ENCODE measurements at places on chromosomes 5 and 9.

GRCh38 chr5:40743771-40744170 lies 12.0 kb downstream of the TTC33 start:
- no peak for DNase-seq

DNA sequence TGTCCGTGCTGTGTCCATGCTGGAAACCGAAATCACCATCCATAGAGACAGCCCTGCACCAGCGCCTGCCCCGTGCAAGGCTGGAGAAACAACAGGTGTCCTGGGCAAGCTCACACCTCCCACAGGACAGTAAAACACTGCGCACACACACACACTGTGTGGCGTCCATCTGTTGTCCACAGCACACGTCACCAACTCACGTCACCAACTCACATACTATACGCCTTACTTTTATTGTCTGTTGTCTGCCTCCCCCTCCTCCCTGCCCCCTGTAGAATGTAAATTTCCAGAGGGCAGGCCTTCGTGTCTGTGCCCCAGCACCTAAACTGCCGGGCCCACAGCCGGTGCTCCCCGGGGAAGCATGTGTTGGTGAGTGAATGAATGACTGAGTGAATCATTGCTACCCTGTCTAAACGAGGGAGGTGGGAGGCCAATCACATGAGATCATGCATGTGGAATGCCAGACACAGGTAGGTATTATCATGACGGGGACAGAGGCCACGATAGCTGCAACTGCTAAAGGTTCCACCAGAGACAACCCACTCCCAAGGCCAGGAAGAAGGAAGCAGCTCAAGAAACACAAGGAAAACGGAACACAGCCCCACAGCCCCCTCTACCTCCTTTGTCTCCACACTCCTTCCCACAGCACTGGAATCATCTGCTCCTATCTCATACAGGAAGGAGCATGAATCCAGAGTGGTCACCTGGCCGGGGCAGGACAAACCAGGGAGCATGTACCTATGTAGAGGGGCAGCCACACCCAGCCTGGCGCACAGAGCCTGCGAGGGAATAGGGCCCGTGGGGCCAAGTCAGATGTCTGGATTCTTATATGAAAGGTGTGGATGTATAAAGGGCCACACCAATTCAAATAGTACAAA lies 41.9 kb downstream of the STK10 start:
- DNase-seq = no peak

GRCh38 chr5:138706655-138707480 lies 46.4 kb upstream of the CTNNA1 start:
- no peak for DNase-seq

DNA sequence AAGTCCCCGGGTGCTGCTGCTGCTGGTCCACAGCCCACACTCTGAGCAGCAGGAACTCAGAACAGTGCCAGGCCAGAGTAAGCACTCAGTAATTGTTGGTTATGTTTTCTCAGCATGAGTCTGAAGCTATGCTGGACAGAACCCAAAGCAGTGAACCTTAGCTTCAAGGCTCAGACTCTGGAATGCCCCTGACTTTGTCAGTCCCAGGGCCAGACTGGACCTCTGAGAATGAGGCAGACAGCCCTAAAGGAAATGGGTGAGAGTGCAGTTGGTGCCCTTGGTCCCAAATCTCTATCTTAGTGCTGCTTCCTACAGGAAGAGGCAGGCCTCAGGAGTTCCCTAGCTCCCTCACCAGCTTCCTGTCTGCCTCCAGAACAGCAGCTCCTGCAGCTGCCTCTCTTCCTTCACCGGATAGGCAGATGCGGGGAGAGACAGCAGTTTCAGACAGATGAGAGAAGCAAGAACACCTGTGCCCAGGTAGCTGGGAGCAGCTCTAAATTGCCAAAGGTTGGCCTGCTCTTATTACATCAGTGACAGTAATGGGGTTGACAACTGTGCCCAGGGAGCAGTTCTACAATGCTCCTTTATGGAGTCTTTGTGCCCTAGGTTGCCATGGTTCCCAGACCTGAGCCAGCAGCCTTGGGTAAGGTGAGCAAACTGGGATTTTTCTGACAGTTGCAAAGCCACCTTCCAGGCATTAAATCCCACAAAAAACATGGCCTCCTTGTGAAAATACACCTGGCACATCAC lies 82.2 kb upstream of the CXCL14 start:
- DNase-seq = no peak

DNA sequence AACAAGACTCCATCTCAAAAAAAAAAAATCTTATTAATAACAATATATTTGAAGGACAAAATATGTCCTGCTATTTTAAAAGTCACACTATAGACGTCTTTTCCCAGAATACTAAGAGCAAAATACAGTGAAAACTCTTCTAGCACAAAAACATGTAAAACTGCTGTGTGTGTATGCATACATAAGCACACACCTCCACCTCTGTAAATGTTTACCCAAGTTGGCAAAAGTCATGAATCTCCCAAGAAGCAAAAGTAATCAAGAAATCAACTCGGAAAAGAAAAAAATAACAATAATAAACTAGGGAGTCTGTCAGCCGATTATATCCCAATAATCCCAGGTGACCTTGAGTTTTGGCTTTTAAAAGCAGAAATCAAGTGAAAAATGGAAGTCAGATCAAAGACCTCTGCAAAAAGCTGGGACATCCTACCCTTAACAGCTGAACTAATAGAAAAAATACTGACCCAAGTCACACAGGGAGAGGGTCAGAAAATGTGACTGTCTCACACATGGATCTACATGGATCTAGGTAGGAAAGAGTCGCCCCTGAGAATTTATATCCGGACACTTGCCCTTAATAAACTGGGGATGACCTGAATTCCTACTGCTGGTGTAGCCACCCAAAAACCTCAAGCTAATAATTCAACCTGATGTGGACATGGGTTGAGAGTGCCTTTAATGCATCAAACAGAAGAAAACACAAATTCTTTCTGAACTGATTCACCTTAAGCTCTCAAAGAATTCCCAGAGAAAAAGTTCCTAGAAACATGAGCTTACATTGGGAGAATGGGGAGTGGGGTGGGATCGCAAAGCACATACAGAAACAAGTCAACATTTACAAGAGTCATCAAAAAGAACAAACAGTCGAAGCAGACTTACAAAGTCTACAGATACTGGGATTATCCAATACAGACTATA lies 29.9 kb downstream of the LPAR1 start:
- no peak for DNase-seq

DNA sequence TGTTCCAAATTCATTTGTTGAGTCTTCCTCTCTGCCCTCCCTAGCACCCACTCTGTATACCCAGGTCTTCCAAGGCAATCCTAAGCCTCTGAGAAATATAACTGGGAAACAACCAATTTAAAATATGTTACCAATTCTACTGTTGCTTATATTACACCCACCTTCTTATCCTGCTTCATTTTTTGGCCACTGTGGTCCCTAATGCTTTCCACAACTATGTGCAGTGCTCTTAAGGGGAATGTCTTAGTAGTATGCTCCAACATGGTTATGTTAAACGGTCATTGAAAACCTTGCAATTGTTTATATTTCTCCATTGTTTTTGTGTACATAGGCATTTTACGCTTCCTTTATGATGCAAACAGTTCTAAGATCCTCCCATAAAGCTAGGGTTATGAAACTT lies 273.1 kb upstream of the HAPLN1 start:
- no peak for DNase-seq

DNA sequence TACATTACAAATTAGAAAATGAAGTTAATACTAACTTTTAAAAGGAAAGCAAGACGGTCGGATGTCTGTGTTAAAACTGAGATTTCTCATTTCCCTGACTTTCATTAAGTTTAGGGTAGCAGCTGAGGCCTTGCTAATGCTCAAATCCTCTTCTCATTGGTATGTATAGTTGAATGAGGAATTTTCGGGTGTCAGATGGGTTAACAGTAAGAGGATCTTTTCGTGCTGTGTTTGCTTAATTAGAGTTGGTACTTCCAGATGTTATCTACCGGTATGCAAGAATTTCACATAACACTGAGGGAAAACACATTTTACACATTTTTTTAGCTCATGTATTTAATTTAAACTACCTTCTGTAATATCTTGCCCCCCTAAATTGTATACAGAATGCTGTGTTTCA lies 168.2 kb upstream of the CTNND2 start:
- no peak for DNase-seq

GRCh38 chr5:1004461-1005248 lies 3.9 kb upstream of the NKD2 start:
- DNase-seq = no peak

Data from GM12891 (cell line).